Aortic smooth muscle cell (primary cell): ENCODE measurements at places on chromosomes 1 and 21. TPM values are rescaled to one million over a fixed set of nuclear protein-coding genes. Genes with fewer than 3 reads are reported as not detected.

The HES4 gene
- total RNA-seq = 0.62 and 3.7 TPM in 2 replicates

The SH2D2A gene
- 0.19 and 0.53 TPM in 2 replicates for total RNA-seq

The CIART gene
- 8.9 and 9.6 TPM in 2 replicates for total RNA-seq

The JAM2 gene
- 0.26 and 0.93 TPM in 2 replicates for total RNA-seq

The FCRL4 gene
- total RNA-seq = not detected in 2 replicates
